Stimulated activated CD8-positive, alpha-beta memory T cell treated with anti-CD3 and anti-CD28 coated beads, Interleukin-12 subunit alpha, Interleukin-12 subunit beta, amount 100 ng/mL, for 1 hour (primary cell): ENCODE measurements at places on chromosomes 2 and 18.

DNA sequence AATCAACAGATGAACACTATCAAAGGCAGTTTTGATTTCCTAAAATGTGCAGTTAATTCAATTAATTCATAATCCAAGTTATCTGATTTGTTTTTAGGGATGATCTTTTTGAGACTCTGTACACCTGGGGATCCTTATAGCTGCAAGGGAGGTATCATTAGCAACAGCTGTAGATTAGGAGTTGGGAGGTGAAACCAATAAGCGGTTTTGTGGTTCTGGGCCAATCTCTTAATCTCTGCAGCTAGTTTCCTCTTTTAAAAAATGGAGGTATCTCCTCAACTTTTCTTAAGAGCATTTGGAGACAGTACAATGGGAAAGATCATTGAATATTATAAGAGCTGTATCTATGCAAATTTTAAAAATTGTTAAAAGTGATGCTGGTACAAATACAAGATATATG lies 126.0 kb downstream of the MC4R start:
- DNase-seq = no peak

- DNase-seq = no peak
These were observed 24.6 kb upstream of the TXNDC2 start for GRCh38 chr18:9861157-9861556.

GRCh38 chr2:110714452-110715224 lies 17.7 kb upstream of the ACOXL start:
- no peak for DNase-seq

DNA sequence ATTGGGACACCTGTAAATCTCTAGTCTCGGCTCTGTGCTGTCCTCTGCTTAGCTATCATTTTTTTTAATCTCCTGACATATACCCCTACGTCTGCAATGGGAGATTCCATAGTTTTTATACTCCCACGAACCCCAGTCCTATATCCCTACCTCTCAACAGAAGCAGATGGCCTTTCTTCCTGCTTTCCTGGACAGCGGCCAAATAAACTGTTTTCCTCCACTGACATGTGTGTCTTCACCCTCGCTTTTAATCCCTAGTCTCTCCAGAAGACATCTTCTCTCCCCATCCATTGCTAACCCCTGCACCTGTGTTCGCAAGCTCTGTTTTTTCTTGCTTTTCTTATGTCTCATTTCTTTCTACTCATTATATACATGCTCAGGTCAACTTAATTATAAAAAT lies 395.4 kb downstream of the EPHA4 start:
- DNase-seq = no peak

GRCh38 chr2:46072101-46072820 lies 224.9 kb upstream of the EPAS1 start:
- no peak for DNase-seq

- DNase-seq = no peak
These were observed 60.1 kb upstream of the TNFRSF11A start for GRCh38 chr18:62264984-62265383.

DNA sequence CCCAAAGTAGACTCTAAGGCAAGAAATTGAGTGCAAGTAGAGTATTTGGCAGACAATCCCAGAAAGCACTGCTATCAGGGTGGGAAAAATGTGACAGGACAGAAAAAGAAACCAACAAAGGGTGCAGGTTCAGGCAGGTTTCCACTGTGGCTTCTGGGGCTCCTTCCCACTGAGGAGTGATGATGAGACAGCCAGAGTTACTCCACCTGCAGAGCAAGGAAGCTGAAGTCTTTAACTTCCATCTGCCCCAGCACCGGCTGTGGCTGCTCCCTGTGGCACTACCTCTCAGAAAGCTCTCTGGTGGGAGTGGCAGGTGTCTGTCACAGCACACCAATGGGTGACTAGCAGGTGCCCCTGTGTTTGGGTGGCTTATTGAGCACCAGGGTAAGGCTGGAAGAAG lies 37.6 kb upstream of the ACKR3 start:
- no peak for DNase-seq

GRCh38 chr2:50402654-50402960 lies 629.3 kb downstream of the NRXN1 start:
- DNase-seq = no peak

DNA sequence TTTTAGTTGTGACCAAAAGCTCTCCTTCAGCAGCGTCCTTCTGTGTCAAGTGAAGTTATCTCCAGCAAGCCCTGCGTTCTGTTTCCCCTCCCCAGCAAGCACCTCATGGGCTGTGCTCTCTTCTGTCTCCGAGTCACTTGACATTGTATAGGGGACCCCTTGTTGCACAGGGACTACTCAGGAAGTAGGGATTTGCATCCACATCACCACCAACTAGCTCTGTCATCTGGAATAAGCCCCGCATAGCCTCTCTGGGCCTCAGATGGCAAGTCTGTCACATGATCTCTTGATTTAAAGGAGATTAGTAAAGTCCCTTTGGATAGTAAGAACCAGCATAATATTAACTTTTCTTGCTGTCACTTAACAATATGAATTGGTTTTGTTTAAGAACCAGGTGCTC lies 32.0 kb upstream of the STPG4 start:
- DNase-seq = no peak

GRCh38 chr2:50952596-50952995 lies 79.3 kb downstream of the NRXN1 start:
- no peak for DNase-seq

DNA sequence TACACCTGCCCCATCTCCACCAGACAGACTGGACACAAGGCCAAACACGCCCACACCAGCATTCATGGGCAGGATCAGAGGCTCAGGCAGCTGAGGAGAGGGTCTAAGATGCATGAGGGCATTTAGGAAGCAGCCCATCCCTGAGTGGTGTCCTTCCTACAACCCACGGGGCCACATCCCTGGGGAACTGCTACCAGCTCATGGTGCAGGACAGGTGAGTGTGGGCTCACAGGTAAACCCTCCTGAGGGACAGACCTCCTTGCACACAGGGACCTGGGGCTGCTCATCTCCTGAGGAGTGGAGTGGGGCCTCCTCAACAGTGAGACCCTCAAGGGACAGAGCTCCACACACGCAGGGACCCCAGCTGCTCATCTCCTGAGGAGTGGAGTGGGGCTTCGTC lies 14.6 kb downstream of the PARD6G start:
- no peak for DNase-seq

DNA sequence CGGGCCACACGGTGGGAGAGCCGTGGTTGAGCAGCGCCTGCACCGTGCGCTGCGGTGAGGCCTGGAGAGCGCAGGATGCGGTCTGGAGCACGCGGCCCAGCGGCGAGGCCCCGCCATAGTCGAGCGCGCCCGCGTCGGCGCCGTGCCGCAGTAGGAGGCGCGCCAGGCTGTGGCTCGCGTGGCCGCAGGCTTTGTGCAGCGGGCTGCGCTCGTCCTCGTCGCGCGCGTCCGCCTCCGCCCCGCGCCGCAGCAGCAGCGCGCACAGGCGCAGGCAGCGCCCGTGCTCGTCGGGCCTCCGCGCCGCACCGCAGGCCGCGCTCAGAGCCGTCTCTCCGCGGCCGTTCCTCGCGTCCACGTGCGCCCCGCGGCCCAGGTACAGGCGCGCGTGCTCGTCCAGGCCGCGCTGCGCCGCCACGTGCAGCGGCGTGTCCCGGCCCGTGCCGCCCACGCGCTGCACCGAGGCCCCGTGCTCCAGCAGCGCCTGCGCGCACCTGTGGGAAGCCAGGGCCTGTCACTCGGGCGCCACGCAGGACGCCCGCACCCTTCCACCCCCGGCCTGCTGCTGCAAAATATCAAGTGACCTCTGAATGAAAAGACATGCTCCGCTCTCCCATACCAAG lies 46.3 kb upstream of the GBX2 start:
- DNase-seq = no peak

GRCh38 chr2:11563784-11564666 lies 30.2 kb downstream of the GREB1 start:
- no peak for DNase-seq

DNA sequence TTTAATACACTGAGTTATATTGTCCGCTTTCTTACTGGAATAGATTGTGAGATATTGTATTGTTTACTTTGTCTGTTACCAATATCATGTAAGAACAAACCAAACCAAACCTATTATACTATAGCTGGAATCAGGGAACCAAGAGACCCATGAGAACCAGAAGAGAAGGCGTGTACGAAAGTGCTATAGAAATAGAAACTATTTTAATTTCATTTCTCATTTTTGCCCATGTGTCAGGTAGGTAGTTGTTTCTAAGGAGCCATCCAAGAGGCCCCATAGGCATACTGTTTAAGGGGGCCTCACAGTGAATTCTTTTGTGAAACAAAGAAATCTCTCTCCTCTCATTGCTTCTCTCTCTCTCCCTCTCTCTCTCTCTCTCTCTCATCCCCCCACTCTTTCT lies 363.6 kb downstream of the RNF144A start:
- DNase-seq = no peak

DNA sequence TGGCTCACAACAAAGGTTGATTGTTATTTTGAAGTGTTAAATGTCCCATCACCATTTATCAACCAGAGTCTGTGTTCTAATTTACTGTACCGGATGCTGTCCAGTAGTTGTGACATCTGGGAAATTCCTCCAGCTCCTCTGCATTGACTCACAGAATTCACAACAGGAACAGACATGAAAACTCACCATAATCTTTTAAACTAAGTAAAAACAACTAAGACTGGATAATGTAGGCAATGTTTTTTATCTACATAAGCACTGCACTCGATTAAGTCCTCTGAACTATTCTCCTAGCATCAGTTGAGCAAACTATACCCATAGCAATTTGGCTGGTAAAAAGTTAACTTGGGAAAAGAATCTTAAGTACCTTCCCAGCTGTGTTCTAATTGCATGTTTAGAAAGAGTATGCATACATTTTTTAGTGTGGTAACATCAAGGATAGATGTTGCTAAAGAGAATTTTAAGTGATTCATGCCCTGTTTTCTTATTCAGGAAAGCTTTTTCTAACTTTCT lies 42.9 kb upstream of the MYO1B start:
- no peak for DNase-seq

- DNase-seq = no peak
These were observed 175.4 kb downstream of the LCLAT1 start for GRCh38 chr2:30622452-30622851.

DNA sequence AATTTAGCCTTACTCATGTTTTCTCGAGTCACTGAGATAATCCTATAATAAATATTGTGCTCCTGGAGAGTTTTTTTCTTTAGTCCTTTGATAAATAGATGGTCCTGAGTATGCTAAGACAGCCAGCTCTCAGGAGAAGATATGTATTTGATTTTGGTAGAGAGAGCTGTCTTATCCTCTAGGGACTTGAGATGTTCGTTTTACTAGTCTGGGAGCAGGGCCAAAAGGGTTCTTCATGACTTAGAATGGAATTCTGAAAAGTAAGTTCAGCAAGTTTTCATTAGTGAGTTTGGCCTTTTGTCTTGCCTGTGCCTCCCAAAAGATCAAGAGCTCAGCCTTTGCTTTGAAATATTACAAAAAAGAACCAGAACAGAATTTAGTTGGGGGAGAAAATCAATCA lies 246.7 kb downstream of the BABAM2 start:
- no peak for DNase-seq

GRCh38 chr2:55408918-55409868 lies 10.5 kb downstream of the CCDC88A start:
- no peak for DNase-seq

GRCh38 chr18:52499016-52499415 lies 159.0 kb downstream of the DCC start:
- DNase-seq = no peak

- no peak for DNase-seq
These were observed 81.0 kb downstream of the APLF start for GRCh38 chr2:68548396-68548795.

DNA sequence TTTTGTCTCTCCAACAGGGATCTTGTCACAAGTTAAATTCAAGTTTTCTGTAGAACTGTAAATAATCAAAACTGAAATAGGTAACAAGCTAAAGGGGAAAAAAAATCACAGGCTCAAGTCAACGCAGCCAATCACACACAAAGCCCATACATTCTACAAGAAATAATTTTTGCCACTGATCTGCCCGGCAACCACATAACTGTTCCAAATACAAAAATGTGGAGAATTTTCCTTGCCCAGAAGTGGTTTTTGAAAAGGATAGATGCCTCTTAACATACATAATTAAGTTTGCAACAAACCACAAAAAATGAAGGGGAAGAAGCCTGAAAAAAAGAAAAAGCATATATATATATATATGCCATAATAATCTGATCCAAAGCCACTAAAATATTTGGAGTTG lies 60.3 kb downstream of the FARSB start:
- DNase-seq = no peak

GRCh38 chr2:223601018-223601417 lies 1.1 kb downstream of the SCG2 start:
- DNase-seq = no peak

DNA sequence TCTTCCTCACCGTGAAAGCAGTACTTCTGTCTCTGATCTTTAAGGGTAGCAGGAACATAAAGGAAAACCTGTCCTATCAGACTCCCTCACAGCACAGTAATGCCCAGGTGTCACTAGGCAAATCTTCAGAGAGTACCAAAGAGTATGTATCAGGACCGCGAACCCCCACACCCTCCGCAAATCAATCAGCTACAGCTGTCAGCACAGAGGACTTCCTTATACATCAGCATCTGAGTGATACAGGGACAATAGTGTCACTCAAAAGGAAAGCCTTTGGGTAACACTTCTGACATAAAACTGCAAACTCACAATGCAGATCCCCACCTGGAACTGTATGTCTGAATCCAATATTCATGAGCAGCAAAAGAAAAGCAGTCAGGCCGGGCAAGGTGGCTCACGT lies 2.6 kb downstream of the AFG3L2 start:
- no peak for DNase-seq

- DNase-seq = no peak
These were observed 1.7 kb upstream of the VAMP5 start for GRCh38 chr2:85582492-85582891.

- no peak for DNase-seq
These were observed 44.6 kb upstream of the ROCK2 start for GRCh38 chr2:11389052-11389420.

- DNase-seq = no peak
These were observed 61.9 kb downstream of the ASAP2 start for GRCh38 chr2:9268301-9269080.

GRCh38 chr2:100957996-100958653 lies 44.0 kb upstream of the RPL31 start:
- DNase-seq = no peak

GRCh38 chr2:156837635-156838370 lies 401.6 kb downstream of the GPD2 start:
- DNase-seq = no peak

GRCh38 chr2:42979416-42979869 lies 187.1 kb upstream of the HAAO start:
- DNase-seq = no peak

- DNase-seq = no peak
These were observed 3.4 kb downstream of the TET3 start for GRCh38 chr2:73987948-73988700.

DNA sequence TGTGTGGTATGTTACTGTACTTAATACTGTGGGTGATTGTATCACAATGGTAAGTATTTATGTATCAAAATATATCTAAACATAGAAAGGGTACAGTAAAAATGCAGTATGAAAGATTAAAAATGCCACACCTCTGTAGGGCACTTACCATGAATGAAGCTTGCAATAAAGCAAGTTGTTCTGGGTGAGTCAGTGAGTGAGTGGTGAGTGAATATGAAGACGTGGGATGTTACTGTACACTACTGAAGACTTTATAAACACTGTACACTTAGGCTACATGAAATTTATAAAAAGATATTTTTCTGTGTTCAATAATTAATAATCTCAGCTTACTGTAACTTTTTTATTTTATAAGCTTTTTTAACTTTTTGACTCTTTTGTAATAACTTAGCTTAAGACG lies 1162.4 kb upstream of the NRXN1 start:
- no peak for DNase-seq
